Upper lobe of right lung (tissue), 1 donor: ENCODE measurements at places on chromosomes 7 and 10. TPM values are rescaled to one million over a fixed set of nuclear protein-coding genes. Genes with fewer than 3 reads are reported as not detected.

DNA sequence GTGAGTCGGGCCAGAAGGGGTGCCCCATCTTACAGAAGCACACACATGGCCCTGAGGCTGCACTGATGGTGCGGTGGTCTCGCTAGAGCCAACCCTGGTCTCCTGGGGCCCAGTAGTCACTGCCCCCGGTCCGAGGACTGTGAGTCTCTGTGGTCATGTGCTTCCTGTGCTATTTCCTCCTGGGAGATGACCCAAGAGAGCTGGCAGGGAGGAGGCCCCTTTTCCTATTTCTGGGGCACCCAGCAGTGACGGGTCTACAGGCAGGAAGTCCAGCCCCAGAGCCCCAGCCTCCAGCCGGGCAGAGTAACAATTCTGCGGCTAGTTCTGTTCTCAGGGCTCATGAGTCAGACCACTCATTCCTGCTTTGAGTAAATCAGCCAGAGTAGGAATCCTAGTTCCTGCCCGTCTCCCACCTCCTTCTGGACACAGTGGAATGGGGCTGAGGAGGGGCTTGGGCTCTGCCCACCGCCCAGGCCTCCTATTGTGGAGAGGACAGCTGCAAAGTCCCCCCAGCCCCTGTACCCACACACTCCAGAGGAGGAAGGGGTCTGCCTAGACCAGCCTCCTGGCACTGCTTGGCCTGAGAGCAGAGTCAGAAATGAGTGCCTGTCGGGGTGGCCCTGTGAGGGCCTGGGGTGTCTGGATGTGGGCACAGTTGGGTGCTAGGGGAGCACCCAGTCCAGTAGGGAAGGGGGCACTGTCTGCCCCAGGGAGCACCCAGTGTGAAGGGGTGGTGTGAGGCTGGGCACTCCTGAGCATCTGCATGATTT lies 80.5 kb upstream of the PPIF start:
- DNase-seq, result peak; percentile 84

DNA sequence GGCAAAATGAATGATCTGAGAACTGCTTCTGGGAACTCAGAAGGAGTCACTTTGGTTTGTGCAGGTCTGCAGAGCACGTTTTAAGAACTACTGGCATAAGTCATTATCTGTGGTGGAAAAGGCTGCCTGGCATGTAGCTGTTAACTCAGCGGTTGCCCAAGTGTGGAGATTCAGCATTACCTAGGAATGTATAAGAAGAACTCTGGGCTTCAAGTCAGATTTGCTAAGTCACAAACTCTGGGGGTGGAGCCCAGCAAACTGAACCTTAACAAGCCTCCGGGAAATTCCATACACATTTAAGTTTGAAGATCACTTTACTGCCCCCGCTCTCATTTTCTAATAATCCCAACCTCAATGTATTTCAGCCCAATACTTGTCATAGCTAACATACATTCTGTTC lies 31.1 kb downstream of the PLXDC2 start:
- no peak for DNase-seq

DNA sequence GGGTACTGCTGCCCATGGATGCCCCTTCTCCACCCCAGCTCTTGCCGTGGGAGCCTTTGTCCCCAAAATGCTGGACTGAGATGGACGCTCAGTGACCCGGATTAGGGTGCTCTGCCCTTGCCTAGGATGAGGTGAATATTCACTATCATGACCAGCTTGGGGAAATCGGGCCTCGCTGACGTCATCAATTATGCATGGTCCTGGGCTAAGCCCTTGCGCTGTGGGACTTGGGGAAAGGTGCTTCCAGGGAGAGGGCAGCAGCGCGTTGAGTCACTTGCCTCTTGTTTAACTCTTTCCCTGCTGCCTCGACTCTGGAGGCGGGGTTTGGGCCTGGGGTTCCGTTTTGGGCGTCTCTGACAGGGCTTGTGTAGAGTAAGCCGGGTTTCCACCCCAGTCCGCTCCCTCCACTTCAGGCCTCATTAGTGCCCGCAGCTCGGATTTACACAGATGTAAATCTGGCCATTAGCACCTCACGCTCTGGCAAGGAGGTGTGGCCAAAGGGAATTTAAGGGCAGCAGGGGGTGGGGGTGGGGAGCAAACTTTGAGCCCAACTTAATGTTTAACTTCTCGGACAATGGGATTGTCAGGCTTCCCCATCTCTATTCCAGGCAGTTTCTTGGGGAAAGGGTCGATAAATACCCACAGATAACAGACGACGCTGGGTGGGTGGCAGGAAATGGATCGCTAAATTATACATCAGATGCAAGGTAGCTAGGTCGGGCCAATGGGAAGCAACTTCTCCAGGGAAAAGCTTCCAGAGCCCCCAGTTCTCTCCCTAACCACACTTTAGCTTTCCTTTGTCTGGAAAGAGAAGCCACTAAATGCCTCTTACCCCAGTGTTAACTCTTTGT lies 51.3 kb upstream of the TCF7L2 start:
- DNase-seq, result no peak

DNA sequence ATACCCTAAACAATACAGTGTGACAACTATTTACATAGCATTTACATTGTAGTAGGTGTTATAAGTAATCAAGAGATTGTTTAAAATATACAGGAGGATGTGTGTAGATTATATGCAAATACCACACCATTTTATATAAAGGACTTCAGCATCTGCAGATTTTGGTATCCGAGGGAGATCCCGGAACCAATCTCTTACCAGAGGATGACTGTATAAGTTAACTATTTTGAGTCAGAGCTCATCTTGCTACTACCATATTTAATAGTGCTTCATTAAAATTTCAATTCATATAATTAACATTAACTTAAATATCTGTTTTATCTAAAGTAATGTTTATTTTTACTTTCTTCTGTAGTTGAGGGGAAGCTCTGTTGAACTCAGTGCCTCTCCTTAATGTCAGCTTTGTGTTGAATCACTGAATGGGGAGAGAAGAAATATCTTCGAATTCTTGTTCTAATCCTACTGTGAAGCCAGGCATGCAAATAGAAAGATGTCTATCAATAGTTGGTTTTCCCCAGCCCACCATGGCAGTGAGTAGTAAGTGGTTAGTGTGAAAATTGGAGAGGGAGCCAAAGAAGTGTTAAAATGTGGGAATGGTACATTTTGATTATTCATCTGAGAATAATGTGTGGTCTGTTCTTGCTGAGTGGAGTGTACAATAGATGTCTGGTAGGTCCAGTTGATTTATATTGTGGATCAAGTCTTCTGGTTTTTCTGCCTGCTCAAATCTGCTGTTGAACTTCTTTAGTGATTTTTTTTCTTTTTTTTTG lies 90.1 kb upstream of the CYP26C1 start:
- DNase-seq, result no peak

- peak; percentile 69 for DNase-seq
These were observed 105.8 kb downstream of the ELMO1 start for GRCh38 chr7:37342688-37343471.

The TEX36 gene
- total RNA-seq, result not detected

The DYNC1I1 gene
- 2.3 TPM for total RNA-seq

The TMEM196 gene
- not detected for total RNA-seq

The TFAM gene
- total RNA-seq, result 28.3 TPM
